Endothelial cell (in vitro differentiated cells): ENCODE measurements at places on chromosomes 4 and X. TPM values are rescaled to one million over a fixed set of nuclear protein-coding genes. Genes with fewer than 3 reads are reported as not detected.

DNA sequence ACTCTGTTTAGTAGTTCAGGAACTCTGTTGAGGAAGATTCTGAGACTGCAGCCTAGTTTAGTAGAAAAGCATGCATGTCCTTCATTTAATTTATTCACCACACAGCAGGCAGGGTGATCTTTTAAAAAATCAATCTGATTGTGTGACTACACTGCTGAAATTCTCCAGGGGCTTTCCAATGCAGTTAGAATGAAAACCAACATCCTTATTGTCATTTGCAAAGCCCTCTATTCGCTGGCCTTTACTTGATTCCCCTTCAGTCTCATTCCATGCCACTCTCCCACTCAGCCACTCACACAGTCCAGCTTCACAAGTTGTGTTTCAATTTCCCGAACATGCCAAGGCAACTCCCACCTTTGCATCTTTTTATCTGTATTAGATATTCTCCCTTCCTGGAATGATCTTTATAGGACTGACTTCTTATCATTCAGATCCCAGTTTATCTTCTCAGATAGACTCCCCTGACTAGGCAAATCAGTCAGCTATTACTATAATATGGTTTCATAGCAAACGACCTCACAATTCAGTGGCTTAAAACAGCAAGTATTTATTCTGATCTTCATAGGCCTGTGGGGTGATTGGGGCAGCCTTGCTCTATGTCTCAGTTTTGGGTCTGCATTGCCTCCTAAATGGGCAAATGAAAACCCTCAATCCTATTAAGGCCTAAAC, 21.3 kb upstream of the FTHL17 start:
- DNase-seq: no peak

GRCh38 chr4:53579826-53580225, 11.5 kb downstream of the LNX1 start:
- no peak for DNase-seq

GRCh38 chr4:173735049-173735448, 205.0 kb upstream of the HAND2 start:
- no peak for DNase-seq

- DNase-seq: no peak
Measured at GRCh38 chrX:124426288-124427169, 80.2 kb downstream of the SH2D1A start.

DNA sequence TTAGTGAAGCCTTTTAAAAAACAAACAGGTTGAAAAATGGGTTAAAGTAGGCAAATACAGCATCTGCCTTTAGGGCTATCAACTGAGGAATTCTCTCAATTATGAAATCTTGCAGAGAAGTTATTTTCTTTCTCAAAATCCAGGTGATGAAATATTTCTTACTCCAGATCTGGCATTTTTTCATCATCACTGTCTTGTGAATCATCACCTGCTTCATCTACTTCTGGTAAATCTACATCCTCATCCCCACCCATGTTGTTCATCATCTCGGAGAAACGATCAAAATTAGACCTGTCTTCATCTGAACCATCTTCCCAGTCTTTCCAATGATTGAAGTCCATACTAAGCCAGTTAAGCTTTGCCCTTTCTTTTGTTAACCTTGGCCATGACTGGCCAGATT, 33.3 kb upstream of the HPF1 start:
- DNase-seq: no peak

DNA sequence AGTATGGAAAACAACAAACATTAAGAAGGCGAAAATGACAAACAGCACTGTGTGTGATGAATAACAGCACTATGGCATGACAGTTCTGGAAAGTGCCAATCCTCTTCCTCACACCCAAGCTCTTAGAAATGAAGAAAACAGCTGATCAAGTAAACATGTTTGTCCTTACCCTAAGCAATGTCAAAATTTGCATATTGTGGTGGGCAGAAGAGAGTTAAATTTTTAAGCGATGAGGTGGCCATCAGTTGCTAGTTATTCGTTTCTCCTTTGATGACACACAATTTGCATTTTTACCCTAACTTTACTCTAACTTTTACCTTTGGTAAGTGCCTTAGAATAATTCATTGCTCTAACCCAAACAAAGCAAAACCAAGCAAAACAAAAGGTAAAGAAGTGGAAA, 8.8 kb downstream of the PROM1 start:
- no peak for DNase-seq

GRCh38 chrX:147626605-147627004, 285.1 kb upstream of the FMR1 start:
- no peak for DNase-seq

GRCh38 chr4:127578967-127579366, 53.8 kb upstream of the INTU start:
- no peak for DNase-seq

DNA sequence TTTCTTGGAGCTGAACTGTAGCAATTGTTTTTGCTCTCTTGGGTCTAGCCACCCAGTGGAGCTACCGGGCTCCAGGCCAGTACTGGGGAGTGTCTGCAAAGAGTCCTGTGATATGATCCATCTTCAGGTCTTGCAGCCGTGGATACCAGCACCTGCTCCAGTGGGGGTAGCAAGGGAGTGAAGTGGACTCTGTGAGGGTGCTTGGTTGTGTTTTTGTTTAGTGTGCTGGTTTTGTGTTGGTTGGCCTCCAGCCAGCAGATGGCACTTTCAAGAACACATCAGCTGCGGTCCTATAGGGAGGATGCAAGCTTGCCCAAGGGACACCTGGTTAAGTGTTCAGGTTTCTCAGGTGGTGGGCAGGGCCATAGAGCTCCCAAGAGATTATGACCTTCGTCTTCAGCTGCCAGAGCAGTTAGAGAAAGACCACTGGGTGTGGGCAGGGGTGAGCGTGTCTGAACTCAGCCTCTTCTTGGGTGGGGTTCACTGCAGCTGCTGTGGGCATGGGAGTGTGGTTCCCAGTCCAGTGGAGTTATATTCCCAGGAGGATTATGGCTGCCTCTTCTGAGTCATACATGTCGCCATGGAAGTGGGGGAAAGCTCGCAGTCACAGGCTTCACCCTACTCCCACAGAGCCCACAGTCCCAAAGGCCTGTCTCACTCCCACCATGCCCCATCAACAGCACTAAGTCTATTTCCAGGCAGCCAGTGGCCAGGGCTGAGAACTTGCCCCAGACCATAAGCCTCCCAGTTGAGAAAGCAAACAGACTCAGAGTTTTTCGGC, 811.6 kb downstream of the GLUD2 start:
- DNase-seq: no peak

- no peak for DNase-seq
Measured at GRCh38 chr4:3276986-3277385, 15.8 kb upstream of the RGS12 start.

DNA sequence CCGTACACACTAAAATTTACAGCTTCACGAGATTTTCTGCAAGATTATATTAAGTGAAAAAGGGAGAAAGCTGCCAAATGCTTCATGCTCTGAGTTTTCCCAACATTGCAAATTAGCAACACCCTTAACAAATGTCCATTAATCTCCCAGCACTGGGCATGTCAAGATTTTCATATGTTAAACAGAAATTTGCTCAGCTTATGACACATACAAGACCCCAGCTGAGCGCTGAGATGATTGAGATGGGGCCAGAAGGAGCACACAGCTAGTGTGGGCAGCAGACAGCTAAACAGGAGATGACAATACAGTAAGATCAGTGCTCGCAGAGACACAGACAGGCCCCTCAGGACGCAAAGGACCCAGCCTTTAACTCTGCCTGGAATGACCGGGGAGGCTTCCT, 208.8 kb downstream of the STK32B start:
- no peak for DNase-seq

DNA sequence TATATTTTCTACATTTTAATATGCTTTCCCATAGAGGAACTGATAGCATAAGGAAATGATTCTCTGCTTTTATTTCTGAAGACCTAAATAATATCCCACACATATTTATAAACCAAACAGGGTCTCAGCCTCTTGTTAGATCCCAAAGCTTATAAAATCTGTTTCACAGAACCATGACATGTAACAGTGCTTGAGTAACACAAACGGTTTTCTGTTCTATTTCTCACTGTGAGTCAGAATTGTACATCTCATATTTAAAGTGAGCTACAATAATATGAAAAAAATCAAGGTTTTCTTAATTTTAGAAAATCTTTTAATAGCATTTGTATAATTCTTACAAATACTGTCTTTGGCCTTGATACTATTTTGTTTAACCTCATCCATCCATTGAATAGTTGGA, 51.2 kb downstream of the NR3C2 start:
- no peak for DNase-seq

- DNase-seq: no peak
Measured at GRCh38 chrX:129653181-129653970, 1.4 kb downstream of the APLN start.

GRCh38 chr4:151921386-151921785, 160.6 kb upstream of the GATB start:
- no peak for DNase-seq

DNA sequence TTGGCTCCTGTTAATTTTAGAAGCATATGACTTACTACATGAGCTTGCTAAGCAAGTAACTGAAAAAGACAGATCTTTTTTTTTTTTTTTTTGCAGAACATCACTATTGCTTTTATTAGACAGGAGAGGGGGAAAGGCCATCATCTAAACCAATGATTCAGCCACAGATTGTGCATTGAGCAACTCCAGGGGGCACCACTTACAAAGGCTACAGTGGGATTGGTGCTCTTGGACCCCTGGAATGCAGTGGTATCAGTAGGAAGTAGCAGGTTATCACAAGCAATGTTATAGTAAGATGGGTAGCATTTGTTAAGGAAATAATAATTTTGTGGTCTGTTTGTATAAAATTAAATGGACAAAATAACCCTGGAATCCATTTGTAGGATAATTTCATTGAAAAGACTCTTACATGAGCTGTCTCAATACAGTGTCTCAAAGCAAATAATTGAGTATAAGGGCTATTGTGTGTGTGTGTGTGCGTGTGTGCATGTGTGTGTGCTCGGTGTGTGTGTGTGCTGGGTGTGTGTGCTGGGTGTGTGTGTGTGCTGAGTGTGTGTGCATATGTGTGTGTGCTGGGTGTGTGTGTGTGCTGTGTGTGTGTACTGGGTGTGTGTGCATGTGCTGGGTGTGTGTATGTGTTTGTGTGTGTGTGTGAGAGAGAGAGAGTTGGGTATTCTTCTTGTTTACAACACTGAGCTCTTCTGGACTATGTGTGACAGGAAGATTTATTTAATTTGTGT, 296.3 kb downstream of the PCDH7 start:
- no peak for DNase-seq

GRCh38 chrX:16848541-16848940, 21.6 kb downstream of the RBBP7 start:
- DNase-seq: no peak

DNA sequence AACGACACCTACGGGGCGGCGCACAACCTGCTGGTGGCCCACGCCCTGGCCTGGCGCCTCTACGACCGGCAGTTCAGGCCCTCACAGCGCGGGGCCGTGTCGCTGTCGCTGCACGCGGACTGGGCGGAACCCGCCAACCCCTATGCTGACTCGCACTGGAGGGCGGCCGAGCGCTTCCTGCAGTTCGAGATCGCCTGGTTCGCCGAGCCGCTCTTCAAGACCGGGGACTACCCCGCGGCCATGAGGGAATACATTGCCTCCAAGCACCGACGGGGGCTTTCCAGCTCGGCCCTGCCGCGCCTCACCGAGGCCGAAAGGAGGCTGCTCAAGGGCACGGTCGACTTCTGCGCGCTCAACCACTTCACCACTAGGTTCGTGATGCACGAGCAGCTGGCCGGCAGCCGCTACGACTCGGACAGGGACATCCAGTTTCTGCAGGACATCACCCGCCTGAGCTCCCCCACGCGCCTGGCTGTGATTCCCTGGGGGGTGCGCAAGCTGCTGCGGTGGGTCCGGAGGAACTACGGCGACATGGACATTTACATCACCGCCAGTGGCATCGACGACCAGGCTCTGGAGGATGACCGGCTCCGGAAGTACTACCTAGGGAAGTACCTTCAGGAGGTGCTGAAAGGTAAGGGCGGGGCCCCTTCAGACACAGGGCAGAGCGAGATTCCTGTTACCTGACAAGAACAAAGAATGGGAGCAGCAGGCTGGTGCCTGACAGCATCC, 11.7 kb downstream of the RPL9 start:
- peak; percentile 67 for DNase-seq

DNA sequence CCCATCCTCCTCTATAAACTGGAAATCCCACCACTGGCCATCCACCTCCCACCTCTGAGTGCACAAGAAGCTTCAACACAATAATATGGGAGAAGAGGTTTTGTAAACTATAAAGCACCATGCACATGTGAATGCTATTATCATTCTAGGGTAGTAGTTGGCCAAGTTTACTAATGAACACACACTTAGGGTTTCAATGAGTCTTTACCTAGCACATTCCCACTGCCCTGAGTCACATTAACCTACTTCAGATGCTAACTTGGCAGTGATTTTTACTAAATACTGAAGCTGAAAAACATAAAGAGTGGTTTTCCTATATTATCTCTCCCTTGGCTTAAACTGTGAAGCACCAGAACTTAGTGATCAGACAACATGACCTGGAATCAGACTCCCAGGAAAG, 93.9 kb downstream of the SH3KBP1 start:
- no peak for DNase-seq

GRCh38 chrX:82141942-82142341, 940.0 kb downstream of the SH3BGRL start:
- no peak for DNase-seq

GRCh38 chr4:2795893-2796848, 3.3 kb downstream of the SH3BP2 start:
- no peak for DNase-seq

DNA sequence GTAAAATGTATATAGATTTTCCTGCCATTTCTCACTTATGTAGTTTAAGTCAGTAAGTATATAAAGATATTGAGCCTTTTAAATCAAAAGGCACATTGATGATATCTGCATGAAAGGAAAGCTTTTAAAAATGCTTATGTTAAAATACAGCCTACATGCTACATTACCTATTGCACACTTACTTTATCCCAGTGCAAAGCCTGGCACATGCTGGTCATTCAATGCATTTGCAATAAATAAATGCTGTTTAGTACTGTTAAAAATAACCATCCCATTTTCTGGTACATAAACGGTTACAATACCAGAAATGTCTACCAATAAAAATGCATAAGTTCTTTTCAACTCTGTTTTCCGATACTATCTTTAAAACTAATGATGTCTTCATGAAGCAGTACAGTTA, 22.1 kb upstream of the SPATA4 start:
- DNase-seq: no peak

Gene ADH6
- not detected for total RNA-seq

Gene NDUFB11
- 81.5 TPM for total RNA-seq

Gene PF4V1
- total RNA-seq: not detected

Gene NR3C2
- total RNA-seq: 0.54 TPM

Gene MTNR1A
- not detected for total RNA-seq

Gene CXCL11
- not detected for total RNA-seq

Gene WDR19
- 35.8 TPM for total RNA-seq
